ENCODE measurements at places on chromosomes 6 and 20. TPM values are rescaled to one million over a fixed set of nuclear protein-coding genes. Genes with fewer than 3 reads are reported as not detected.

Gene PCSK2
- not detected for total RNA-seq

Gene RPS6KA2
- total RNA-seq, result 37.2 TPM

Gene KIF3B
- 21.5 TPM for total RNA-seq

Gene THBS2
- 1.3 TPM for total RNA-seq

Gene UBE2C
- 3.9 TPM for total RNA-seq

Gene MUCL3
- not detected for total RNA-seq

Gene LCA5
- 9.9 TPM for total RNA-seq

Gene GGTLC1
- total RNA-seq, result not detected

Gene NR2E1
- not detected for total RNA-seq

Gene UBE2V1
- 110 TPM for total RNA-seq

Gene TRIM40
- not detected for total RNA-seq

Gene HAO1
- not detected for total RNA-seq

Gene CDC25B
- total RNA-seq, result 32.4 TPM

Gene SUMO4
- 2.7 TPM for total RNA-seq

Gene CAP2
- total RNA-seq, result 8.4 TPM

Gene TAGAP
- 0.39 TPM for total RNA-seq

Gene PRDM13
- not detected for total RNA-seq

Gene RAET1G
- 0.43 TPM for total RNA-seq

Gene IBTK
- total RNA-seq, result 34.9 TPM

Gene GPR6
- not detected for total RNA-seq

Gene CYP24A1
- total RNA-seq, result not detected
